A172 (cell line): ENCODE measurements at places on chromosomes 7 and 10. TPM values are rescaled to one million over a fixed set of nuclear protein-coding genes. Genes with fewer than 3 reads are reported as not detected.

GRCh38 chr10:6542999-6543430 is 37.1 kb downstream of the PRKCQ start:
- DNase-seq = no peak

DNA sequence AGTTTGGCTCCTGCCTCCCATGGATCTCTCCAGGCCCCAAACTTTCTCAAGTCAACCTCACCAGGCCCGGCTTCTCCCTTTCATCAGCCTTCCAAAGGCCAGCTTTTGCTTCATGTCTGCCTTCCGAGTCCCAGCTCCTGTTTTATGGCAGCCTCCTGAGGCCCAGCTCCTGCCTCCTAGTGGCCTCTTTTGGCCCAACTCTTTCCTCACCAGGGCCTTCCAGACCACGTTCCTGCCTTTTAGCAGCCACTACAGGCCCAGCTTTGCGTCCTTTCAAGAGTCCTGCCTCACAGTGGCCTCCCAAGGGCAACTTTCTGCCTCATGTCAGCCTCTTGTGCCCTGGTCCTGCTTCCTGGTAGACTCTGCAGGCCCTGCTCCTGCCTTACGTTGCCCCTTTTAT is 15.3 kb upstream of the TMEM248 start:
- DNase-seq = no peak

DNA sequence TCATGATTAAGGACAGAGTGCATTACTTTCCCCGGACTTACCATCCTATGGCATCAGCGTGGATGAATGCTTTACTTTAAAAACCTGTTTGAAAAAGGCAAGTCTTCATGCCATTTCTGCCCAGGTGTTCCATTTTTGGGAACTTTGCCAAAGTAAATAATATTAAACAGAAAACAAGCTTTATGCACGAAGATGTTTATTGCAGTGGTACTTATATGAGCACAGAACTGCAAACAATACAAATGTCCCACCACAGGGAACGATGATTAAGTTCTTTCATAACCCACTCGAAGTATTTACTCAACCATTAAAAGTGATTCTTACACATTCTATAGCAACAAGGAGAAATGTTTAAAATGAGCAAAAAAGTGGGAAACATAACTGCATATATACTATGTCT is 109.7 kb upstream of the GDF10 start:
- no peak for DNase-seq

DNA sequence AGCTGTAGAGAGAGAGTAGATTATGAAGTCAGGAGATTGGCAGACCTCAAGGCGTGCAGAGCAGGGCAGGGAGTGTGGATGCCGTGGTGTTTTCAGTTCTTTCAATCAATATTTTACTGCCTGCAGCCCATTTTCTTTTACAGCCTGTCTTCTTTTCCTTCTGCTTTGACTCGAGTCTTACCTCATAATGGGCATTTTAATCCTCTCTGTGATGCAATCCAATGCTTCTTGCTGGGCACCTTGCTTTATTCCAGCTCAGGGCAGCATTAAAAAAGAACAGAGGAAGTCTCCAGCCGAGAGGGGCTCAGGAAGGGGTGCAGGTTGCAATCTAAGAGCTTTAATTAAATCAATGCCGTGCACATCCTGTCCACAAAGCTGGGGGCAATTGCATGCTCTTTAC is 839.0 kb downstream of the LRMDA start:
- no peak for DNase-seq

DNA sequence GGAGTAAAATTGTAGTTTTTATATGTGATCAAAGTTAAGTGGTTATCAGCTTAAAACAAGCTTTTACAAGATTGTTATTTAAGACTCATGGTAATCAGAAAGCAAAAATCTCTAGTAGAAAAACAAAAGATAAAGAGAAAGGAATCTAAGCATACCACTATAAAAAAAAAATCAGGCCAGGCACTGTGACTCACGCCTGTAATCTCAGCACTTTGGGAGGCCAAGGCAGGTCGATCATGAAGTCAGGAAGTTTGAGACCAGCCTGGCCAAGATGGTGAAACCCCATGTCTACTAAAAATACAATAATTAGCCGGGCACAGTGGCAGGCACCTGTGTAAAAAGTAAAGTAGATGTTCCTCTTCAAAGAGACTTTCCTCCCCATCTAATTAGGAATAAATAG is 265.9 kb upstream of the NRP1 start:
- peak; percentile 22 for DNase-seq

GRCh38 chr10:60960913-60961312 is 16.9 kb upstream of the RHOBTB1 start:
- no peak for DNase-seq

DNA sequence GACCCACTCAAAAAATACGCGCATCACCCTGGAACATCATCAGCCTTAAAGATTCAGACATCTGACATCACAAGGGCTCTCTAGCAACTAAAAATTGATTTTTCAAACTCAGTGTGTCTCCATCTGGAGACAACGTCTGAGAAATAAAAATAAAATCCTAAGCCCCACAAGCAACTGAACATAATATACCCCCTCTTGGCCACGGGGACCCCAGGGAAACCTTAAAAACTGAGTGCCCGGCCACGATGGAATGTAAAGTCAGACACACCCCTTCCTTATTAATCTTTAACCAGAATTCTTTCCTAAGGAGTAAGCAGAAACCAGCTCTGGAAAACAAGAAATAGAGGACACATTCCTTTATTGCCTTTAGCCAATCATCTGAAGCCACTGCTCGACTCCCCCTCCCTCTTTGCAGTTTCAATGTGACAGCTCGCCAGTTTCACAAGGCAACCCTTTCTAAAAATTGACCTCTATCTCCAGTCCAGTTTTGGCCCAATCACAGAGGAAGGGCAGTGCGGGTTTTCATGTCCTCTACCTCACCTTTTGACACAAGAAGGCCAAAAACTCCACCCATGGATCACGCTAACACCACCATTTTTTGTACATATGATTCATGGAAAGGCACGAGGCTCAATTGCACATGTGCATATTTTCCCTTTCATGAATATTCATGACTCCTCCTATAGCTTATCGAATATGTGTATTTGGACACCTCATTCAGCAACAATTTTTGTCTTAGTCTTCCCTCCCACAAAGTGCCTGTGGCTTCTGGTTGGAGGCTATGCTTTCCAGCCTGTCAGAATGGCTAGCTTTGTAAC is 24.2 kb downstream of the IFIT3 start:
- DNase-seq = peak; percentile 95

- no peak for DNase-seq
Measured at GRCh38 chr10:109019001-109019424, 904.3 kb downstream of the XPNPEP1 start.

- DNase-seq = peak; percentile 65
Measured at GRCh38 chr7:47945261-47946015, 2.8 kb downstream of the PKD1L1 start.

- DNase-seq = no peak
Measured at GRCh38 chr10:128902031-128902710, 564.9 kb upstream of the MGMT start.

- DNase-seq = peak; percentile 42
Measured at GRCh38 chr10:87092861-87093631, 1.6 kb downstream of the GLUD1 start.

GRCh38 chr7:37391791-37392672 is 56.6 kb downstream of the ELMO1 start:
- no peak for DNase-seq

DNA sequence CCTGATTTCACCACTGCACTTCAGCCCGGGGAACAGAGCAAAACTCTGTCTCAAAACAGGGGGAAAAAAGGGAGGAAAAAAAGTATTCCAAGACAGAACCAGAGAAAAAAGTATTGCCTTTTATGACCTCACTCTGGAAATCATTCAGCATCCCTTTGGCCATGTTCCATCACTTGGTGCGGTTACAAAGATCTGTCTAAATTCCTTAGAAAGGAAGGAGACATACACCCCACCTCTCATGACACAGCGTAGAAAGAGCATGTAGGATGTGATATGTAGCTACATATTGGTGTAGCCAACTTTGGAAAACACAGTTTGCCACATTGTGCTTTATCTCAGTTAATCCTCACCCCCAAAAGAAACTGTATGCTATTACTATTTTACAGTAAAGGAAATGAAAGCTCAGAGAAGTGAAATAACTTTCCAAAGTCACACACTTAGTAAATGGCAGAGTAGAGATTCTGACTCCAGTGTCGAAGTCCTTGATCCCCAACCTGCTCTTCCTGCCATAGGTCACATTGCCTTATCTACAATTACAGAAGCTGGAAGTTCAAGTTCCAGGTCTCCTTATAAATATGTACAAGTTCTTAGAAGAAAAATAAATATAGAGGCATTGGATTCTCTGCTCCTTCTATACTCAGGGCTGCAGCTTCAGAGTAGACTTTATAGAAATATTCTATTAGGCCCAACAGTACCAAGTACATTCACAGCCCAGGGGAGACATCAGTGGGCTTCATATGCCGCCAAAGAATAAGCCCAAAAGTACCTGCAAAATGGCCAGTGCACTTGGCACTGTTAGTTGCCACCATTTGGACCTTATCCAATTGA is 91.6 kb upstream of the KMT2E start:
- DNase-seq = no peak

- no peak for DNase-seq
Measured at GRCh38 chr7:136036336-136036735, 59.2 kb upstream of the MTPN start.

DNA sequence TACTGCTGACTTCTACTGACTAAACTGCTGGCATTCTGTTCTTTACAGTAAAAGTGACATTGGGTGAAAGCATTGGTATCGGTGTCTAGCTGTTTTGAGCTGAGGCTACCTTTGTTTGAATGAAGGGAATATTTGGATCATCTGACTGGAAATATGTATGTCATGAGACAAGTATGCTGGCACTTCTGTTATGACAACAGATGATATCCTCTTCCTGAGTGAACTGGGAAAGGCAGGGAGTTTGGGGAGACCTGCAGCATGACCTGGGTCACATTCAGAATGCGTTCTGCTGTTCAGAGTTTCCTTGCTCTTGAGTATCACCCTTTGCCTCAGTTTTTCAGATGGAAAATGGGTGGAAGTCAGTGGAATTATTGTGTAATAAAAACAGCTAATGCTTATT is 81.8 kb downstream of the PLCE1 start:
- DNase-seq = no peak

GRCh38 chr10:101301111-101301731 is 52.7 kb upstream of the BTRC start:
- DNase-seq = peak; percentile 67

DNA sequence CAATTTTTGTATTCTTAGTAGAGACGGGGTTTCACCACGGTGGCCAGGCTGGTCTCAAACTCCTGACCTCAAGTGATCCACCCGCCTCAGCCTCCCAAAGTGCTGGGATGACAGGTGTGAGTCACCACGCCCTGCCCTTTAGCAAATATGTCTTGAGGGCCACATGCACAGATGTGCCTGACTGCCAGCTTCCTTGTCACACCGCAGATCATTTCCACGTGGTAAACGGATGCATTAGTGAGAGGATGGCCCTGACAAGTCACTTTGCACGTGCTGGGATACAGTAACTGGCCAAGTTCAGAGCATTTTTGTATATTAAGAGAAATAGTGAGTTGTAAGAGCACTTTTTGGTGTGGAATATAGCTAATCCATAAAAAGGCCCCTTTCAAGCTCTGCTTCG is 44.3 kb upstream of the FAM180A start:
- no peak for DNase-seq

- DNase-seq = no peak
Measured at GRCh38 chr7:133709036-133709880, 417.9 kb upstream of the LRGUK start.

CPN1 gene
- not detected in 2 replicates for total RNA-seq

FAM131B gene
- 3.9 and 7.1 TPM in 2 replicates for total RNA-seq

ZCCHC24 gene
- total RNA-seq = 10.7 and 12.2 TPM in 2 replicates

SRRM3 gene
- 12.0 and 18.5 TPM in 2 replicates for total RNA-seq

COL13A1 gene
- total RNA-seq = 0.86 and 1.1 TPM in 2 replicates

SNX10 gene
- 23.2 and 28.9 TPM in 2 replicates for total RNA-seq

NPVF gene
- total RNA-seq = not detected in 2 replicates
